ENCODE measurements at places on chromosomes 2 and 18. TPM values are rescaled to one million over a fixed set of nuclear protein-coding genes. Genes with fewer than 3 reads are reported as not detected.

DNA sequence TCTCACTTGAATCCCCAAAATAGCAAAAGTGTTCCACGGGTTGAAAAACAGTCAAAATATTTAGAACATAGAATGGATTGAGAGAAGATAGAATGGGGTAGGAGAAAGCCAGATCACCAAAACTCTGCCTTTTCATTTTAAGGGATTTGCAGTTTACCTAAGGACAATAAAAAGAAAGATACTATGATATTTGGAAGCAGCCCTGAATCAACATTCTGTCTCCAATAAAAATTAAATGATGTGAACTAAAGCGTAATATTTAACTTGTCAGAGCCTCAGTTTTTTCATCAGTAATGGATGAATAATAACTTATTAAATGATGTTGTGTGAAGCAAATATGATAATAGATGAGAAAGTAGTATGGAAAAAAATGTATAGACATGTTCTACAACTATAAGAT lies 100.2 kb upstream of the REG3G start:
- no peak for DNase-seq

The TRIM43 gene
- not detected for total RNA-seq

- peak; percentile 48 for DNase-seq
Measured at GRCh38 chr2:157304811-157305722, 20.6 kb downstream of the ERMN start.

GRCh38 chr2:46813020-46813415 lies 102.6 kb downstream of the MCFD2 start:
- DNase-seq: peak; percentile 39

The TMEM37 gene
- not detected for total RNA-seq

DNA sequence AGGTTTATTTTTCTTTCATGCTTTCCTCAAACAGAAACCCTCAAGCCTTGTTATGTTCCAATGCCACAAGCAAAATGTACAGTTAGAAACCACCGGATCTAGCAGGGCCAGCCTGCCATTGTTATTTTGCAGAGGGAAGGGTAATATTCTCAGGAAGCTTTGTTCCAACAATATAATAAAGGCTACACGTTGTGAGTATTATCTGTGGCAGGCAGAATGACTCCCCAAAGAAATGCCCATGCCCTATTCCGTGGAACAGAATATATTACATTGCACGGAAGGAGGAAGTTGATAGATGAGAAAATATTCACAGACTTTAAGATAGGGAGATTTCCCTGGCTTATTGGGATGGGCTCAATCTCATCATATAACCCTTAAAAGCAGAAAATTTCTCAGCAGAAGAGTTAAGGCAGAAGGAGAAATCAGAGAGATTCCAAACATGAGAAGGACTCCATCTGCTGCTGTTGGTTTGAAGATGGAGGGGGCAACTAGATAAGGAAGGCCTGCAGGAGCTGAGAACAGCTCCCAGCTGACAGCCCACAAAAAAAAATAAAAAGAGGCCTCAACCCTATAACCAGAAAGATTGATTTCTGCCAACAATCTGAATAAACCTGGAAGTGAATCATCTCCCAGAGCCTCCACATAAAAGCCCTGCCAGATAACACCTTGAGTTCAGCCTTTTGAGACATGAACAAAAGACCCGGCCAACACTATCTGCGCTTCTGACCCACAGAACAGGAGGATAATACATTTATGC lies 466.6 kb downstream of the LPIN1 start:
- no peak for DNase-seq

The GREB1 gene
- 0.52 TPM for total RNA-seq

The RGPD3 gene
- 0.16 TPM for total RNA-seq

DNA sequence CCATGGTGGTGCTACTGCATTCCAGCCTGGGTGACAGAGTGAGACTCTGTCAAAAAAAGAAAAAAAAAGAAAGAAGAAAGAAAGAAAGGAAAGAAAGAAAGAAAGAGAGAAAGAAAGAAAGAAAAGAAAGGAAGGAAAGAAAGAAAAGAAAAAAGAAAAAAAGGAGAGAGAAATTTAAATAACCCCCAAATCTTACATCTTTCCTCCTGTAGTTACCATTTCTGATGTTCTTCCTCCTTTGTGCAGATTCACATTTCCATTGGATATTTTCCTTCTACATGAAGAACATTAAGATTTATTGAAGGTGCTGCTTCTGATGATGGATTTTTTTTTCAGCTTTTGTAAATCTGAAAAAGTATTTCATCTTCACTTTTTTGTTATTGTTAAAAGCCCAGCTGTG lies 97.4 kb upstream of the TGFA start:
- DNase-seq: no peak

- no peak for DNase-seq
Measured at GRCh38 chr2:28400419-28400818, 7.8 kb downstream of the FOSL2 start.

GRCh38 chr2:105515581-105516415 lies 116.9 kb upstream of the FHL2 start:
- DNase-seq: no peak

DNA sequence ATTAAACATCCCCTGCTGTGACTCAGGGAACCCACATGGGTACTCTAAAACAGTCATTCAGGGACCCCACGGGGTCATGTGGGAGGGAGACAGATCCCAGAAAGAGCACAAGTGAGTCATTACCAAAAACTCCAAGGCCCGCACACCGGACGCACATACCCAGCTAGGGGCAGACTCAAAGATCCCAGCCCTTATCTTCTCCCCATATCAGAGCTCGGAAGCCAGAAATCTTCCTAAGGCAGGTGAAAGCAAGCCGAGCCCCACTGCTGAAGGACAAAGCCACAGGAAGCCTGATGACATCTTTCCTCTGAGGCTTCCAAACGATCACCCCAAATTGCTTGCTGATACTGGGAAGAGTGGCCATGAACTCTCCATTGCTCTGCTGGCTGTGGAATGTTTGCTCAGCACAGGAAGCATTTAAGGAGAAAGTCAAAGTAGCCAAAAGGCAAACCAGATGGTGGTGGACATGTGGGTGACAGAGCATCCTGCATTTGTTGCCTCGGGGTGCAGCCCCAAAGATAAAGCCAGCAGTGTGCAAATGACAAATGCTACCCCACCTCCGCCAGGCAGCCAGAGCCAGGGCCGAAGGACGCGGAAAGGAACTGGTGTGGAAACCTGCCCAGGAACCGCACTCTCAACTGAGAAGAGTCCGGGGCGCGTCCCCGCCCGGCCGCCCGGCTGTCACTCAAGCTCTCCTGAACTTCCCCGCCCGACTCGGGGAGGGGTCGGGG lies 784 bp downstream of the ACTR1B start:
- peak; percentile 92 for DNase-seq

The DNAJC27 gene
- total RNA-seq: 8.6 TPM

GRCh38 chr2:189639007-189639609 lies 22.2 kb upstream of the ASNSD1 start:
- DNase-seq: no peak

GRCh38 chr2:220434385-220434784 lies 807.0 kb downstream of the SLC4A3 start:
- DNase-seq: no peak

The WNT10A gene
- total RNA-seq: 63.4 TPM

GRCh38 chr2:53438692-53439091 lies 328.9 kb upstream of the CHAC2 start:
- DNase-seq: peak; percentile 10

The CFAP65 gene
- 0.05 TPM for total RNA-seq

GRCh38 chr2:26477911-26478253 lies at the start of gene OTOF:
TSS of gene OTOF (minus strand) at chr2:26478124.
- peak; percentile 94 for DNase-seq

The MYCN gene
- total RNA-seq: not detected

DNA sequence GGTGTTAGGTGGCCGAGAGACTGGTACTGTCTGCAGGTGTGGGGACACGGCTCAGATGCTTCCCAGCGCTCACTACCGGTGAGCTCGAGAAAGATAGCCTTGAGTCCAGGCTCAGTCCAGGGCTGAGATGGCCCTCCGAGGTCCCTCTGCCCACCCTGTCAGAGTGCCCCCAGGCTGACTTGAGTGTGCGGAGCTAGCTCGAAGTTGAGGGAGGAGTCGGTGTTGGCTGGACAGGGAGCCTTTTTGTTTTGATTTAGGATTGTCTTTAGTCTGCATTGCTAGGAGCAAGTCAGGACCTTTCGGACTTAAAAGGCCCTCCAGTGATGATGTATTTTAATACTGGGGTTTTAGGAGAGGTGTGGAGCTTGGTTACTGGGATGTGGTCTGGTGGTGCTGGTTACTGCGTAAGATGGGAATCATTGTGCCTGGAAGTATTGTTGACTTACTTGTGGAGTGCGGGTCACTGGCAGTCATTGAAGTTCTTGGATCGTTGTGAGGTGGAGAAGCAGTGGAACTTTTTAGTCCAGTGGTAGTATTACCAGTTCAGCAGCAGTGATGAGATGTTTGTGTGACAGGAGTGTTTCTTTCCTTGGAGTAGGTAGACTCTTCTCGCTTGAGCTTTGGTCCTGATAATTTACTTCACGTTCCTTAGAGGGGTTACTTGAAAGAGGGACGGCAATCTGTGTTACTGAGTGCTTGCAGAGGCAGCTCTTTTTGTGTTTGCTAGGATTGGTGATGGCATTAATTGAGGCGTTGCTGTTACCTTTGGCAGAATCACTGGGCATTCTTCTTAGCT lies 633 bp downstream of the KIAA1328 start:
- no peak for DNase-seq

GRCh38 chr2:75012080-75012479 lies 53.6 kb downstream of the POLE4 start:
- DNase-seq: no peak

DNA sequence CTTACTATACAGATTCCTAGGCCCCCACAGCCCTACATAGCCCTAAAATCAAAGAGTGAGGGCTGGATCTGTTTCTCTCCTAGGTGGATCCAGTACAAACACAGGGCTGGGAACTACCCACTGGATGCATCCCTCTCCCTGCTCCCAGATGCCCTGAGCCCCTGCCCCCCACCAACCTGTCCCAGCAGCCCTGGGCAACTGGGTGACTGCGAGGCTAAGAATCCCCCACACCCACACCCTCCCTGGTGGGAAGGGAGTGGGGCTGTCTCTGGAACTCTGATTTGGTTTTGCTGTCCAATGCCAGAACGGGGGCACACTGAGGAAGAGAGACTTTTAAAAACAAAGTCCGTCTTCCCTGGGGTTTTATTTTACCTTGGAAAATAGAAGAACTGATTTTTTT lies 113.1 kb downstream of the SMAD7 start:
- DNase-seq: no peak

DNA sequence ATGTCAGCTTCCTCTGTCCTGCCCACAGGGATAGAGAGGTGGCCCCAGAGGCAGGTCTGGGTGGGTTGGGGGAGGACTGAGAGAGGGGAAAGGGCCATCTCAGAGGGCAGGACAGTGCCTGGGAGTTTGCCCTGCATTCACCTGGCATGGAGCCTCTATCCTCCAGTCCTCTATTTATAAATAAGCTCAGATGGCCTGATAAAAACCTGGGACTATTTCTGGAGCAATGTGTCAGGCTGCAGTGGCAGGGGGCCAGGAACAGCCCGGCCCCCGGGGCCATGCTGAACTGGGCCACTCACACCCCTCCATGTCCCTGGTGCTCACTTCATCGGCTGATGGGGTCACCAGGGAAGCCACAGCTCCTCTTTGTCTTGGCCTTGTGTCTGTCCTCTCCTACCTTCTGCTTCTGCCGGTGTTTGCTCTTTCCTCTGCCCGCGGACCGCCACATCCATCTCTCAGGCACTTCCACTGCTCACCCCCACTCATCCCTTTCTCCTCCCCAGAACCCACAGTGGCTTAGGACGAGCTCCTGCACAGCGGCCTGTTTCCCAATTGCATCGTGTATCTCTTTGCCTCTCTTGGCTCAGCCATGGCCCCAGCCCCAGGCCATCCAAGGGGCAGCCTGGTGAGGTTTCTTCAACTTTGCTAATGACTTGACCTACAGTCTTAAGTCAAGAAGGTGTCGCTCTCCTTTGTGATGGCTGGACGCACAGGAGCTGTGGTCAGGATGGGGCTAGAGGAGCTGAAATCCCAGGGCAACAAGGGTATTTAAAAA lies 38.8 kb downstream of the SCTR start:
- peak; percentile 53 for DNase-seq

- DNase-seq: no peak
Measured at GRCh38 chr2:212271583-212271982, 267.0 kb downstream of the ERBB4 start.

All from myocyte (in vitro differentiated cells).